ENCODE measurements at places on chromosomes 5 and 9.

- DNase-seq, result no peak
Measured at GRCh38 chr5:30413540-30413939, 779.9 kb upstream of the CDH6 start.

DNA sequence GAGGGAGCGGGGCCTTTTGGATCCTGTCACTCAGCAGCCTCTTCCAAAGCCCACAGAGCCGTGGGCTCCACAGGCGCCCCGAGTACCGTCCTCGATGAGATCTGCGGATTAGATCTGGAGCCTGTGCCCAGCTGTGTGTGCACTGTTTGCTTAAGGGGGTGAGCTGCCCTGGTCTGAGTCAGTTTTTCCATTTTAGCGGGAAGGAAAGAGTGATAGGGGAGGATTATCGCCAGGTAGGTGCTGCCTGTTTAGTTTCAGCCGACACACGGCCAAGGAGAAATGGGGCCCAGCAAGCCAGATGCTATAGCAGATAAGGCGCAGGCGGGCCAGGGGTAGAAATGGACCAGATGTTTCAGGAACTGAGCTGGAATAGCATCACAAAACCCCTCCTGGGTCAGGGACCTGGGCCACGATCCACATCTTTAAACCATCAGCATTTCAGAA, 18.1 kb downstream of the COL5A1 start:
- no peak for DNase-seq

DNA sequence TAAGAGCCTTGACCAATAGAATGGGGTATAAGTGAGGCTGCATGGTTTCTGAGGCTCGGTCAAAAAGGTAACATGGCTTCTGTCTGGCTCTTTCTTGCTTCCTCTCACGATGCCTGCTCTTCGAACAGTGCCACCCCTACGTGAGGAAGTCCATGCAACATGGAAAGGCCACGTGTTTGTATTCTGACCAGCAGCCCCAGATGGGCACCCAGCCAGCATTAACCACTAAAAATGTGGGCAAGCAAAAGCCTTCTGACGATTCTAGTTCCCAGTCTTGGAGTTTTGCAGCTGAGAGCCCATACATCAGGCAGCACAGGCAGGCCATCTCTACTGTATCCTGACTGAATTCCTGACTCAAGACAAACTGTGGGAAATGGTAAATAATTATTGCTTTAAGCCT, 24.2 kb upstream of the NREP start:
- DNase-seq, result no peak

DNA sequence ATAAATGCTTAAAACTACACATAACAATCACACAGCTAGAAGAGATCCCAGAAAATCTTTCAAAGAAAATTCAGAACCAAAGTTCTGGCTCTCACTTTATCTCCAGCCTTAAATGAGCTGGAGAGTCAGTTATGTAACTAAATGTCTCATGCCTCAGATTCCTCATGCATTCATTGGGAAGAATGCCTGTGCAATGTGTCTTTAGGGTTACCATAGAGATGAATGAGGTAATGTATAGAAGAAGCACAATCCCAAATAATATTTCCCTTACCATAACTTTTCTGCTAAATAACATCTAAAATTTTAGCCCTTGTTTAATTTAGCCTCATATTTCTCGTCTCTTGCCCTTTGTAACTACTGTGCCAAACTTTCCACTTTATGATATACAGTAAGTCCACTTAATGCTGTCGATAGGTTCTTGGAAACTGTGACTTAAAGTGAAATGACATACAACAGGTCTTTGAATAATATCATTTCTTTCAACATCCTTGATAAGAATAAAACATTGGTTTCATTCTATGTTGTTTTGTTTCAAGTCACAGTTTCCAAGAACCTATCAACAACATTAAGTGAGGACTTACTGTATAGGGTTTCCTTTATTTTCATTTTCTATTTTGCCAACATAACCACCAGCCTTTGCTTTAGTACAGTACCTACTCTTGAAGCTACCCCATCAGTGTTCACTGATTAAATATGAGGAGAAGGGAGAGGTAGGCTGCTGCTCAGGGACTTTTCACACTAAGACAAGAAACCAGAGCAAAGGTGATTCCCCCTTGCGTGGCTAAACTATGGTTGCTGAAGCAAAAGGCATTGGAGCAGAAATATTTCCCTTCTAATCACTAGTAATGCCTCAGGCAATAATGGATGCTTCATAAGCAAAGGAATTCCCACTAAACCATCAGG, 295.7 kb upstream of the PTGER4 start:
- DNase-seq, result no peak

GRCh38 chr5:92780057-92780456, 801.0 kb downstream of the NR2F1-AS1 start:
- no peak for DNase-seq

- no peak for DNase-seq
Measured at GRCh38 chr5:167507463-167508233, 783.8 kb upstream of the WWC1 start.

- no peak for DNase-seq
Measured at GRCh38 chr5:153999995-154000394, 38.7 kb downstream of the FAM114A2 start.

DNA sequence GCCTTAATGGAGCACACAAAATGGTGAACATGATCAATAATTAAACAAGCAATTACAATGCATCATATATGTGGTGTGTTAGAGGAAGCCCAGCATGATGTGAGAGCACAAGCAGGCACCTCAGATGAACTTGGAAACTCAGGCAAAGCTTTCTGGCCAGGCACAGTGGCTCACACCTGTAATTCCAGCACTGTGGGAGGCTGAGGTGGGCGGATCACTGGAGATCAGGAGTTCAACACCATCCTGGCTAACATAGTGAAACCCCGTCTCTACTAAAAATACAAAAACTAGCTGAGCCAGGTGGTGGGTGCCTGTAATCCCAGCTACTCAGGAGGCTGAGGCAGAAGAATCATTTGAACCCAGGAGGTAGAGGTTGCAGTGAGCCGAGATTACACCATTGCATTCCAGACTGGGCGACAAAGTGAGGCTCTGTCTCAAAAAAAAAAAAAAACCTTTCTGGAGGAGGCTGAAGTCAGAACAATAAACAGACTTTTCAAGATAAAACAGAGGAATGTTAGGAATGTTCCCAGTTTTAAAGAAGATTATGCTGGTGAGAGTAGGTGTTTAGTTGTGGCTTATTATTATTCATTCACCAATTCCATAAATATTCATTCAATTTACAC, 159.4 kb downstream of the CEMIP2 start:
- DNase-seq, result no peak

- peak; percentile 67 for DNase-seq
Measured at GRCh38 chr5:72378639-72379289, 58.6 kb downstream of the PTCD2 start.

DNA sequence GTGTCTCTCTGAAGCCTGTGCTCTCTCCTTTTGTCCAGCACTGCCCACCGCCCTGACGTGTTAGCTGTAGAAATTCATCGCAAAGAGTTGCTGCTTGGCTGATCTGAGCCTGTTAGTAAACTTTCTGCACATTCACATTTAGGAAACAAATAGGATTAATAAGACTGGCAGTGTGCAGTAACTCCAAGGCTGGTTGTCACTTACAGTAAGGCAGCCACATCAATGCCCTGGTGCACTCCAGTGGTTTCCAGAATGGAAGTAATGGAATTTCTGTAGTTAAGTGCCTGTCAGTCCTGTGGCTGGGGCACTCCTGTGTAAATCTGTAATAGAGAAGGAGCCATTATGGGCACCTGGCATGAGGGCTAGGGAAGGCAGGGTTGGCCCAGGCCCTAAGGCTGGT, 70.6 kb downstream of the DOCK2 start:
- DNase-seq, result no peak

DNA sequence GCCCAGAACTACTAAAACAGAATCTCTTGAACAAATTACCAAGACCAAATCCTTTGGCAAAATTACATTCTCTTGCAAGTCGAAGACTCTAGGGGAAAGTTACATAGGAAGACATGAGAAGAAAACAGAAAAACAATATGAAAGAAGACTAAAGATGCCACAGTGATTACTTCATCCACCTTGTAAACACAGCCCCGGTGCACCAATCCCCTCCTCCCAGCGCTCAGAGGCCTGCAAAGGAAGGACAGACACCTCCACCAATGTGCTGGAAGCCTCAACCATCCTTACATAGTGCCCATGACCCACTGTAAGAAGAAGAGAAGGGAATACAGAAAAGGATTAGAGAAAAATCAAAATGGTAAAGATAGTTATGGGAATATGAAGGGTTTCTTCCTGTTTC, 218.5 kb downstream of the SPOCK1 start:
- DNase-seq, result no peak

DNA sequence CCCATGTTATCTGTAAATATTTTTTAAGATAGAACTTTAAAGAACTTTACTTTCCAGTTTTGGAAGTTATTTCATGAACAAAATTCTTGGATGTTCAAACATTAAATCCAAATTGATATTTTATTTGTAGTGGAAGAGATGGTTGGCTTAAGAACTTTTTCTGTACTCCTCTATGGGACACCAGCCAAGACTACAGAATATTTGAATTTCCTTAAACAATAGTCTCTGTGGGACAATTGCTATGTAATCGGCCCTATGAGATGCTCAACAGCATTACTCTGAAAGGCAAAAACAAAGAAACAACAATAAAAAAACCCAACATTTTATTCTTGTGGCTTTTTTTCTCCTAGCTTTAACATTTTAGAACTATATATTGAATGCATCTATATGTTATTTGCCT, 289.3 kb downstream of the ARHGEF28 start:
- DNase-seq, result no peak

GRCh38 chr9:117205806-117206205, 209.1 kb downstream of the ASTN2 start:
- no peak for DNase-seq

DNA sequence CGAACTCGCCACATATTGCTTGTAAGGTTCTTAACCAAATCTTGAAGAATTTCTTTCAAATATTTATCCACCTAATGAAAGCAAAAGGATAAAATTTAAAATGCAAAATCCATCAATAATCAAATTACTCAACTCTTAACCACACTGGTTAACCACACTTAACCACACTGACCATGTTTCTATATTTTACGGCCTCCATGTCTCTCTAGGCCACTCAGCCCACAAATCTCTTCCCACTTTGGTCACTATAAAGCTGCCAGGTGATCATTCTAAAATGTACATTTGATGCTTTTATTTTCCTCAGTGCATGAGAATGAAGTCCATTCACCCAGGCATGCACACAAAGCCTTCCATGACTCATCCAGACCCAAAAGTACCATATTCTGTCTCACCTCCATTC, 56.4 kb upstream of the OR2K2 start:
- no peak for DNase-seq

DNA sequence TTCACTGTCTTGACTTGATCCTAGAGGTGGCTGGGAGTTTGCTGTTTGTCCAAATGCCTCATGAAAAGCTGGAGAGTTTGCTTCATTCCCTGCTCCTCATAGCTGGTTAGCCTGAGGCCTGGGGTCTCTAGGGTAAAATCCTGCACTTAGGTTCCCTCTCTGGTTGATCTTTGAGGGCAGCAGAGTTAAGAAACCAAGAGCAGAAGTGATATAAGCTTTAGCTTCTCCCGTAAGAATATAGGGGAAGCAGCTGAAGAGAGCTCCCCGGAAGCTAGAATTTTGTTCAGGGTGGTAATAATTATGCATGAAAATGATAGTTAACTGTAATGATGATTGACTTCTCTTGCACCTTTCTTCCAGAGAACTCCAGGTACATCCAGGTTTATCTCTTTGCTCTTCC, 1.4 kb downstream of the FAM53C start:
- DNase-seq, result no peak

DNA sequence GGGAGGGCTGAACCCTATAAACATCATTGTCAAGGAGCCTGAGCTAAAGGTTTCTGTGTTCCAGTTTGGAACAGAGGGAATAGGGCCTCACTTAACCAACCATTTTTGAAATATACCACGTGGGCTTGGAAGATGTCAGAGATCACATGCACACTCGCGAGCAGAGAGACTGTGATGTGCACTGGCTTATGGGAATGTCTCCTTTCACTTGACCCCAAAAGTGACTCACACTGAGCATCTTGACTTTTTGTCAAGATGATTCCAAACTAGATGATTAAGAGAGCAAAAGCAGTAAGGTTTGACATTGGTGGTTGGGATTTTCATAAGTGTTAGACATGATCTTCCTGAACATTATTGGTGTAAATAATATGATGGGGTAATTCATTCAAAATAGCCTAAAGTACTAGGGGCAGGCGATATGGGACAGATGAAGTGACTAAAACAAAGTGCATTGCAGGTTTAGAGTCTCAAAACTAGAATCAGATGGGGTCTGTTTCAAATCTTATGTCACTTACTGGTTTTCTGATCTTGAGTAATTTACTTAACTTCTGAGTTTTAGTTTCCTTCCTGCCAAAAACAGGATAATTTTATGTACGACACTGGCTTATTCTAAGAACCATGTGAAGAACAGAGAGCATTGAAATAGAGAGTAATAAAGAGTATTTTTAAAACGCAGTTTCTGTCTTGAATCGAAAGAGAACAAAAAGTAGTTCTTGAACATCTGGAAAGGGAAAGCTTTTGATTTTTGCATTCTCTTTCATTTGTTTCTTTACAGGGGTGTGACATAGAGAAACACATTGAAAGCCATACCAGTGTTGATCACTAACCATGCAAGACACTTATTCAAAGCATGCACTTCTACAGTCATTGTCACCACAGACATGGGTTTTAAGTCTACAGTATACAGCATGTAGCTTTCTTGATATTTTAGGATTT, 383.0 kb downstream of the DIRAS2 start:
- no peak for DNase-seq

DNA sequence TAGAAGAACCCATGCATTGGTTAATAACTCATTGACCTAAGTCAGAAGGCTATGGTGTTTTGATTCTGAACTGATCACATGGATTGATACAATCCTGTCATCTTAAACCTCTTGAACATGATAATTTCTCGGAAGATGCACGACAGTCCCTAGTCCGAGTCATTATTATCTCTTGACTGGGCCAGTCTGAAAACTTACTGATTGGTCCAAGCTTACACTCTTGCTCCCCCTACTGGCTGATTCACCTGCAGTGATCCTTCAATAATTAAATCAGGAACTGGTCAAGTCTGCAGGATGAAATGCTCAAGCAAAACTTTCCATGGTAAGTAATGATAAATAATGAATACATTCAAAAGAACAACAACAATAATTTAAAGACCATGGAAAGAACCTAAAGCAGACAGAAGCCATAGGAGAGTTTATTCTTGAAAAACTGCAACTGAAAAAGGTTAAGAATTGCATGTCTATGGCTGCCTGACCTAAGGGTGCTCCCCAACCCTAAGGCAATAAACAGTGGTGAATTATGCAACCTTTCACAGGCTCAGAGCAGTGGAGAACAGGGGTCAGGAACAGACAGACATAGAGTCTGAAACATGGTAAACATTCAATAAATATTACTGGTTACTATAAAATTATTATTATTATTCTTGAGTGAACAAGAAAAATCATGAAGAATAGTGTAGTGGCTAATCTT, 79.3 kb downstream of the BRINP1 start:
- peak; percentile 82 for DNase-seq

DNA sequence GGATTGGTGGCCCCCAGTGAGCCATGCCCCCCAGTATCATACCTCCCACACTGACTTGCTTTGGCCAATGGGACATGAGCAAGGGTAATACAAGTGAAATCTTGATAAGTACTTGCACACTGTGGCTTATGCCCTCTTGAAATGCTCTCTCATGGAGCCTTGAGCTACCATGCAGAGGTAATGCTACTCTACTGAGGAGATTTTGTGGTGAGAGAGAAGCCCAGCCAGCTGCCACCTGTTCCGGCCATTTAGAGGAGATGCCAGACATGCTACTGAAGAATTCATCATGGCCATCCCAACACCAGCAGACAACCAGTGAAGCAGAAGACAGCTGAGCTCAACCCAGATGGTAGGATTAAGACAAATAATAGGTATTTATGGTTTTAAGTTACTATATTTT, 299.5 kb downstream of the MEF2C start:
- peak; percentile 22 for DNase-seq
